Activated CD4-positive, alpha-beta T cell treated with anti-CD3 and anti-CD28 coated beads, Interleukin-2, amount 10 ng/mL, durations not matched to agents 7 days and 5 days (primary cell): ENCODE measurements at places on chromosomes 1 and 21.

DNA sequence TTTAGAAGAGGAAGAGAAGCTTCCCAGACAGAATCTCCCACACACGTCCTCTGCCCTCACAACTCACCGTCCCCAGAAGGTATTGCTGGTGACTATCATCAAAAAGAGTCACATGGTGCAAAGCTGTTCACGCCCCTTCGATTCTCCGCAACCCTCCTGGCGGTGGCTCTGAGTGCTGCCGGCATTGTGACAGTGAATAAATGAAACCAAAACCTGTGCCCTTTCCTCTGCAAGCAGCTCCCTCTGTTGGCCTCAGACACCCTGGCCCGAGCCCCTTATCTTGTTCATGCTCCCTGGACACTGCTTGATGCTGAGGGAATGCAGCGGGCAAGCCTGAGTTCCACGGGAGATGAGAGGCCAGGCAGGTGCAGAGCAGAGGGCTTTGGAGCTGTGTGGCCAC is 510.3 kb downstream of the NPHP4 start:
- peak; percentile 34 for DNase-seq

GRCh38 chr1:209038316-209038715 is 545.2 kb upstream of the CAMK1G start:
- DNase-seq, result no peak

- no peak for DNase-seq
Observed at GRCh38 chr1:167938080-167938636, 1.3 kb upstream of the MPC2 start.

DNA sequence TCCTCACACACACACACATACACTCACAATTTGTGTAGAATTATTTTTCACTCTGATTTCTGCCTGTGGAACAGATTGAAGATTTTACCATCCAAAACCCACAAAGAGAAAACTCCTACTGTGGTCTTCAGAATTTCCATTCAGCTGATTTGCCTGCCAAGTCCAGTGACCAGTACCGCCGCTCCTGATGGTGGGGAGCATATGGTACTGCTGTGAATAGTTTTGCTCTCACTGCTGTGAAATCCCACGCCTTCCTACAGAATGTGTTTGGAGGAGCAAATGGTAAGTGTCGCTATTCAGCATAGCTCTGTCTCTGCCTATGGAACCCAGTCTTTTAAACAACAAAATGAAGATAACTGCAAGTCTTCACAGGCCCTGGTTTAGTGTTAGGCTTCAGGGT is 629.5 kb downstream of the LMO4 start:
- DNase-seq, result no peak

GRCh38 chr1:15051882-15052528 is 101.5 kb upstream of the TMEM51 start:
- DNase-seq, result no peak

DNA sequence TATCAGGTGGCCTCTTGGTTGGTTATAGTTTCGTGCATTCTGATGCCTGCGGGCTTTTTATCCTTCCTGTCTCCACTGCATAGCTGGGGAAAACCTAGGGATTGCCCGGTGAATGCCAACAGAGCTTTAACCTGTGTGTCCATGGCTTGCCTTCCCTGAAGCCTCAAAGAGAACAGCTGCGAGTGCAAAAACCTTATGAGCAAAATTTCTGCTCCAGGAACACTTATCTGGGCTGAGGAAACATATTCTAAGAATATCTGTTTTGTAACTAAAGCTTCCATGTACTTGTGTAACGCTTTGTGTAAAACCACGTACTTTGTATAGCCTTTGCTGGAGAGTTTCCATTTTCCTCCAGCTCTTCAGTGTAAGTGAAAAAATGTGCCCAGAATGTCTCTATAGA is 7.2 kb downstream of the CNST start:
- no peak for DNase-seq

- DNase-seq, result no peak
Observed at GRCh38 chr1:221076391-221076811, 197.2 kb downstream of the HLX start.

DNA sequence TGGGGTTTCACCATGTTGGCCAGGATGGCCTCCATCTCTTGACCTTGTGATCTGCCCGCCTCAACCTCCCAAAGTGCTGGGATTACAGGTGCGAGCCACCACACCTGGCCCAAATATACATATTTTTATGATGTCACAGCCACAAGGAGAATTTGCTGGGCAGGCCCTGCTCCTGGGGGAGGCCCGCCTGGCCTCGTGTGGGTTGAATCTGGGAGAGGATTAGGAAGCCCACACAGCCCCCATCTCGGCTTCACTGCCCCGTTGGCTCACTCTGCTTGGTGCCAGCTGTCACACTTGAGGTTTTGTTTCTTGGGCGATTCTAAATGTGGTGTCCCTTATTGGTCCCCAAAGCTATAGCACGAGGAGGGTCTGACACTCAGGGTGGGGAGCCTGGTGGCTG is 335.7 kb upstream of the AJAP1 start:
- no peak for DNase-seq

GRCh38 chr1:234731569-234732085 is 121.6 kb upstream of the IRF2BP2 start:
- peak; percentile 23 for DNase-seq

DNA sequence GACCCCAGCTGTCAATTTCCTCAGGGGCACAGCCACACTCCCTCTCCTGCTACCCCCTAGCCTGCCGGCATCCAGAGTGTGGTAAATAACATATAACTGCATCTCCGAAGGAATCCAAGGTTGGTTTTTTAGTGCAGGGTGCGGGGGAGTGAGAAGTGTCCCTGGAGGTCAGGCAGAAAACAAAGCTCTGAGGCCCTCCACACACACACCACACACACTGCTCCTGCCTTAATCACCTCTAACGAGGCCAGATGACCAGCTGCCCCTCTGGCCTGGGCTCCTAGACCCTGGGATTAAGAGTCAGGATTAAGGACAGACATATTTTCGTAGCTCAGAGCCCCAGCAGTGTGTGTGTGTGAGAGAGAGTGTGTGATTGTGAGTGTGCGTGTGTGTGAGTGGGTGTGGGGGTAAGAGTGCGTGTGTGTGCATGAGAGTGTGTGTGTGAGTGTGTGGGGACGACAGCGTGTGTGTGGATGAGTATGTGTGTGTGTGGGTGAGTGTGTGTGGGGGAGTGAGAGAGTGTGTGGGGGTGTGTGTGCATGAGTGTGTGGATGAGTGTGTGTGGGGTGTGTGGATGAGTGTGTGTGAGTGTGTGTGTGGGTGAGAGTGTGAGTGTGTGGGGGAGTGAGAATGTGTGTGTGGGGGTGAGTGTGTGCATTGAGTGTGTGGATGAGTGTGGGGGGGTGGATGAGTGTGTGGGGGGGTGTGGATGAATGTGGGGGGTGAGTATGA is 14.6 kb downstream of the SDC3 start:
- DNase-seq, result no peak
